ENCODE measurements at places on chromosomes 2 and 18. TPM values are rescaled to one million over a fixed set of nuclear protein-coding genes. Genes with fewer than 3 reads are reported as not detected.

ACVR1C gene
- polyA plus RNA-seq, result 2.6 TPM

RNF144A gene
- polyA plus RNA-seq, result 3.1 TPM

DSC2 gene
- 0.06 TPM for polyA plus RNA-seq

ZNF396 gene
- polyA plus RNA-seq, result 2.4 TPM

POLR1B gene
- polyA plus RNA-seq, result 12.1 TPM

EIPR1 gene
- polyA plus RNA-seq, result 106 TPM

IL1A gene
- polyA plus RNA-seq, result not detected

SPATA3 gene
- not detected for polyA plus RNA-seq

ACMSD gene
- polyA plus RNA-seq, result not detected

FAM124B gene
- 2.8 TPM for polyA plus RNA-seq

C2orf15 gene
- polyA plus RNA-seq, result 4.8 TPM

MC5R gene
- not detected for polyA plus RNA-seq

Data from Purkinje cell (primary cell).